Left ventricle myocardium inferior (tissue), 1 donor: ENCODE measurements at places on chromosomes 12 and 14.
A peak's percentile ranks its signal among the peaks of the same experiment; 100 is the strongest.

DNA sequence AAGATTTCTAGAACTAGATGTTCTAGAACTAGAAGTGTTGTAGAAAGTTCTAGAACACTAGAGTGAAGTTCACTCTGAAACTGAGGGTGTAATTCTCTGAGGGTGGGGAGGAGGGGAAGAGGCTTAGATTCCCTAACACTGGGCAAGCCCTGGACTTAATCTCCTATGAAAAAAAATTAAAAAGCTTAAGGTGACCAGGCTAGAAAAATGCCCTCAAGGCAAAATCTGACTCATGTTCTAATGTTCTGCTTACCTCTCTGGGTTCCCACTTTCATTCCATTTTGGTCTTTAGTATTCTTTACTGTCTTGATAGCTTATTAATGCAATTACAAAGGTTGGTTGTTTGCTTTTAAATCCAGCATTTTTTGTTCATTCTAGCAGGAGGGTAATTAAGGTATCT lies 101.5 kb downstream of the KICS2 start:
- DNase-seq = no peak

DNA sequence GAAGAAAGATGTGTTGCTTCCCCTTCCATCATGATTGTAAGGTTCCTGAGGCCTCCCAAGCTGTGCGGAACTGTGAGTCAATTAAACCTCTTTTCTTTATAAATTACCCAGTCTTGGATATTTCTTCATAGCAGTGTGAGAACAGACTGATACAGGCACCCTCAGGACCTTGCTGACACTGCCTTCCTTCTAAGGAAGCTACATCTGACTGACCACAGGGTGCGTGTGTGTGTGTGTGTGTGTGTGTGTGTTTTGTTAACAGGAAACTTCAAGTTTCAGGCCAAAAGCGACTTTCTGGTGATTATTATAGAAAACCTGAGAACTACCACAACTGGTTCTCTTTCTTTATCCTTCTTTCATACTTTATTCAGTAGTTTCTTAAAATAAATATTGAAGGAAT lies 149.0 kb downstream of the CAPZA3 start:
- no peak for DNase-seq

DNA sequence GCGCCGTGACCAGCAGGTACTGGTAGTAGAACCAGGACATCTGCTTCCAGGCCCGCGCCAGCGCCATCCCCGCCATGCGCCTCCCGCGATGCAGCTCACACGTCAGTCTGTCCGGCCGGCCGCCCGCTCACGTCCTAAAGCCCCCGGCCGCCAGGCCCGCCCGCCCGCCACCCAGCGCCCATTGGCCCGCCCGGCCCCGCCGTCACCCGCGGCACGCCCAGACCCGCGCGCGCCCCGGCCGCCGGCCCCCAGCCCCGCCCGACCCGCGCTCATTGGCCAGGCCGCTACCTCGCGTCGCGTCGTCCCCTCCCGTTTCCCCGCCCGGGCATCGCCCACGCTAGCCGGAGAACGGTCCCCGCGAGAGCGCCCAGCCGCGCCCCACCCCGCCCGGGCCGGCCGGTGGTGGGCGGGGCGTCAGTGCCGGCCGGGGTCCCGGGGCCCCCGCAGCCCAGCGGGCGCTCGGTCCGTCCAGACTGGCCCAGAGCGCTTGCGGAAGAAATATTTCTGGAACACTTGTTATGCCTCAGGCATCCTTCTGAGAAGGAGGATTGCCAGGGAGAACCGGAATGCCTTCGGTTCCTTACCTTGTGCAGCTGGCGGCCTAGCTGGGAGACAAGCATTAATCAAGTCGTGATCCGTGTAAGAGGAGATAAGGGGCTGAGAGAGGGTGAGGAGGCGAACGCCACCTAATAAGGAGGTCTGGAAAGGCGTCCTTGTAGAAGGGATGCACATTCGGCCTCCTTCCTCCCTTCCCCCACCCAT lies at the start of gene SPTSSA:
TSS of gene SPTSSA (minus strand) at position 109 of the 762 bp plus-strand sequence. CDS start at position 76, 33 bp downstream.
- DNase-seq = peak; percentile 94

- DNase-seq = no peak
These were observed 94.5 kb downstream of the TMEM132C start for GRCh38 chr12:128361400-128361995.

DNA sequence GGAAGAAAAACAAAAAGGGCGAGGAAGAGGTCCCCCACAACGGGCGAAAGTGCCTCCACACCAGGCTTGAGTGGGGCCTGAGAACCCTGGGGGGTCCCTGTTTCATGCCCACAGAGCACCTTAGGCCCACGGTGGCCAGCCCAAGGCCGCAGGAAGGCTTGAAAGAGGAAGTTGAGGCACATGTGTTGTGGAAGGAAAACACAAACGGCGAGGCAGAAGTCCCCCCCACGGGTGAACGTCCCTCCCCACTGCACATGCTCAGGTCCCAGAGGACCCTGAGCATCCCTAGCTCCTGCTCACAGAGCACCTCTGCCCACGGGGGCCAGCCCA lies 371.5 kb downstream of the ALG10 start:
- peak; percentile 5 for DNase-seq

DNA sequence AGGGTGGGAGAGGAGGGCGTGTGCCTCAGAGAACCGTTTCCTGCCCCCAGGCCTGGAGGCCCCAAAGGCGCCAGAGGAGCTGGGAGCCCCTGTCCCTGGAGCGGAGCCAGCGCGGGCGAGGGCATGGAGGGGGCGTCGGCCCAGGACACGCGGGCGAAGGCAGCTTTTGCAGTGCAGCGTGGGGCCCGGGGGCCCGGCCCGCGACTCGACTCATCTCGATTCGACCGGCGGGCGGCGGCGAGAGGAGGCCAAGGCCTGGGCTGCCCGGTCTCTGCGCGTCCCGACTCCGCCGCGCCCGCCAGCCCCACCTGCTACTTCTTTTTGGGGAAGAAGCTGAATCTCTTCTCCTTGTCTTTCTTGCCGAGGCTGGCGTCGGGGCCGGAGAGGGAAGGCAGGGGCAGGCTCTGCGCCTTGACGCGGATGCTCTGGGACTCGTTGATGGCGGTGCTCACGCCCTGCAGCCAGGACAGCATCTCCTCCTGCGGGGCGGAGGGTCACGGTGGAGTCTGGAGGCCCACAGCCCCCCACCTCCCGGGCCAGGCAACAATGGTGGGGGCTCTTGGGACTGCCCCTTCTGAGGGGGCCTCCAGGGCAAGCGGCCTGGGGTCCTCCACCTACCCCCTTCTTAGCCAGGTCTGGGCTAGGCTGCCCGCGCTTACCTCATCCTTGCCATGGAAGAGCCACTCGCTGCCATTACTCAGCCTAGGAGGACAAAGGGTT lies 44.9 kb downstream of the PLEKHG3 start:
- no peak for DNase-seq

- no peak for DNase-seq
These were observed 57.0 kb upstream of the FOXN3 start for GRCh38 chr14:89473989-89474388.

DNA sequence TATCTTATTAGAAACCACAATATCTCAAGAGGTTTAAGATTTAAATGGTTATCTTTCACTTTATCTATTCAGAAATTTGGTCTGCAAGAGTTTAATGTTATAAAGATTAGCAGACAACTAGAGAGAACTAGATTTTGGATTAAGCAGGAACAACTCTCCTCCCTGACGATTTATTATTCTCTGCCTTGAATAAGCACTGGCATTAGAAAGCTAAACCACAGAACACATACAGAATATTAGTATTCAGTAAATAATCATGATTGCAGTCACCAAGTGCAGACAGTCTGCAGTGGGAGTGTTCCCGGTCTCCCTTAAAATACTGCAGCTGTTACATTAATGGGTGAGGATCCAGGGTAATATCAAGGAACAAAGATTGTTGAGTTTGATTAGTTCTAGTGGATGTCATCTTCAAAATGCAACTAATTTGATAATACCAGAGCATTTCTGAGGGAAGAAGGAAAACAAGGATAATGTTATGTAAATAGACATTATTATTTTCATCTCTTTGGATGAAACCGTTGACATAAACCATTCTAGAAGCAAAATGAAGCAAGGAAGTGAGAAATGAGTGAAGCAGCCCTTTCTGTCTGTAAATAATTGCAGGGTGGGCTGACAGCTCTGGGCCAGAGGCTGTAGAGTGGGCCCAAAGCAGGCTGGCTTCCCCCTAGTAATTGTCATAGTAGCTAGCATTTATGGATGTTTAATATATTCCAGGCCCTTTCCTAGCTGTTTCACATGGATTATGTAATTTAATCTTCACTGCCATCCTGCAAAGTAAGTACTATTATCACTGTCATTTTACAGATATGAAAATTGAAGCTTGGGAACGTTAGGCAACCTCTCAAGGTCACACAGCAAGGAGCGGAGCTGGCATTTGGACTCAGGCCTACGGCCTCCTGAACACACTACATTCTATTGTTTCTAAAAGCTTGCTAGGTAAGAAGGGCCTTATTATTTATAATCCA lies 79.4 kb downstream of the DYRK2 start:
- no peak for DNase-seq

DNA sequence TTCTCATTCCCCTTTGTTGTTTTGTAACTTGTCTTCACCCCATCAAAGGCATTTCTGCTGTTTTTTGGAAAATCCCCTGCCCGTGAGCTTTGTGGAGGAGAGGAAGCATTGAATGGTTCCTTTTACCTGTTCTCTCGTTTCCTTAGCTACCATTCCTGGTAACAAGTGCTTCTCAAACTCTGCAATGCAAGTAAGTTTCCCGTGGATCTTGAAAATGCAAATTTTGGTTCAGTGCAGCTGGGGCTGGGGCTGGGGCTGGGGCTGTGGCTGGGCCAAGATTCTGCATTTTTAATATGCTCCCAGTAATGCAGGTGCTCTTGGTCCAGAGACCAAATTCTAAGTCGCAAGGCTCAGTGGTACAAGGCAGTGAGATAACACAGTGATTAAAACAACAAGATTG lies 151.6 kb downstream of the TTLL5 start:
- no peak for DNase-seq

- DNase-seq = no peak
These were observed 114.4 kb upstream of the OVCH1 start for GRCh38 chr12:29611906-29612305.

DNA sequence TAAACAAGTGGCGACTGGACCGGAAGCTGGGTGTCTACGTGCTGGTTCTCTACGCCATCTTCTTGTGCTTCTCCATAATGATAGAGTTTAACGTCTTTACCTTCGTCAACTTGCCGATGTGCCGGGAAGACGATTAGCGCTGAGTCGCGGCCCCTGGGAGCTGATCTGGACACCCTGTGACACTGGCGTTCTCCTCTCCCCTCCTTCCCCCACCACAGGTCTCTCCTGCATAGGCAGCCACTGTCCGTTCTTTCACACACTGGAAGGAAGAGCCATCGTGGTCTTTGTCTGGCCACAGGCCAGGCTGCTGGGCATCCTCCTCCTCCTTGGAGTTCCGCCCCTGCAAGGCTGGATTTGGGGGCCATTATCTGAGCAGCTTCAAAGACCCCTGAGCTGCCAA lies 20.1 kb upstream of the RIN3 start:
- DNase-seq = no peak

- DNase-seq = no peak
These were observed 34.4 kb downstream of the DDX51 start for GRCh38 chr12:132109741-132110140.

DNA sequence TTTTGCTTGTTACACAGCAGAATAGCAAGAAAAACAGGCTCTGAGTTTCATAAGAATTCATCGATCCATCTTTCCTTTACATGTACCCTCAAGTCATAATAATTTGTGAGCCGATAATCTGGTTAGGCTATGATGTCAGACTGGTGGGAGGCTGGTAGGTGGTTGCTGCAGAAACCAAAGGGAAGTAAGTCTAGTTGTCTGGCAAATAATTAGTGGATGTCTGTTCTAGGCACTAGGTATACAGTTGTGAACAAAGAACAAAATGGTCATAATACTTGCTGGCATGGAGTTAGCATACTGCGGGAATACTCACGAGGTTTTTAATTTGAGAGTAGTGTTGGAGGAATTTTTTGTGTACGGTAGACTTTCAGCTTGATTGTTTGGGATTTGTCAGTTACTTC lies 8.8 kb downstream of the SUSD6 start:
- no peak for DNase-seq

DNA sequence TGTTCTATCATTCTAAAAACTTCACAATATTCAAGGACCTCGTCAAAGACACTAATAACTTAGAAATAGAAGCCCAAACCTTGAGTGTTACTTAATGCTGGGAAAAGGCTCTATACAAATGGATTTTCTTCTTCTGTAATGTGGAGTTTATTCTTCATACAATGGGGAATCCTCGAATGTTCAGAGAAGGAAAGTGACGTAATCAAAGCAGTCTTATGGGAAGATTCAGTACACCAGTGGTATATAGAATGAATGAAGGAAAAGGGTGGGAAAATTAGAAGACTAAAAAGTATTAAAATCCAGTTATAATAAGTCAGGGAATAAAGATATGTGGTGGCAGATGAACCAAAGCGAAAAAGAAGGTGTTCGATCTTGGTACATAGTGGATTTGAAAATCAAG lies 106.5 kb downstream of the PLCZ1 start:
- no peak for DNase-seq

- no peak for DNase-seq
These were observed 223.3 kb downstream of the CHST11 start for GRCh38 chr12:104680070-104680469.

DNA sequence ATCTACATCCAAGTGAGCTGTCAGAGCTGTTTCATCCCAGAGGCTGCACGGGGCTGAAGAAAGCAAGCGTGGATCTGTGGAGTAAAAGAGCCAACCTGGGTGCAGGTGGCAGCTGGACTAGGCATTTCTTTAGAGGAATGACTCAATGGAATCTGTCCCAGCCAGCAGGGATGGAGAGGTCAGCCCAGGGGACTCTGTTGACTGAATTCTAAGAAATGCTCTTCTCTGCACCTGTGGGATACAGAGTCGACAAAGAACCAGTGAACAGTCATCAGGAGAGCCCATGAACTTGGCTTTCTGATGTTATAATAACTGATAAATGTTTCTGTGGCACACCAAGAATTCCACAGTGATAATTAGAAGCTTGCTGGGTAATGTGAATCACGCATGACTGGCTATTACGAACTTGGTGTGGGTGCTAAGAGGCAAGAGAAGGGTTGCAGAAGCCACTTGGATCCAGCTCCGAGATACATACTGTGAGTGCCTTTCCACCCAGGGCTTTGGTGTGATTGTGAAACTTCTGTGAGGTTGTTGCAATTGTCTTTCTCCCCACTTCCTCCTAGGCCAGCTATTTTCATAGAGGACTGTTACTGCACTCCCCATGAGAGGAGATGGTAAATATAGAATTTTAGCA lies 16.2 kb downstream of the PYGL start:
- no peak for DNase-seq

DNA sequence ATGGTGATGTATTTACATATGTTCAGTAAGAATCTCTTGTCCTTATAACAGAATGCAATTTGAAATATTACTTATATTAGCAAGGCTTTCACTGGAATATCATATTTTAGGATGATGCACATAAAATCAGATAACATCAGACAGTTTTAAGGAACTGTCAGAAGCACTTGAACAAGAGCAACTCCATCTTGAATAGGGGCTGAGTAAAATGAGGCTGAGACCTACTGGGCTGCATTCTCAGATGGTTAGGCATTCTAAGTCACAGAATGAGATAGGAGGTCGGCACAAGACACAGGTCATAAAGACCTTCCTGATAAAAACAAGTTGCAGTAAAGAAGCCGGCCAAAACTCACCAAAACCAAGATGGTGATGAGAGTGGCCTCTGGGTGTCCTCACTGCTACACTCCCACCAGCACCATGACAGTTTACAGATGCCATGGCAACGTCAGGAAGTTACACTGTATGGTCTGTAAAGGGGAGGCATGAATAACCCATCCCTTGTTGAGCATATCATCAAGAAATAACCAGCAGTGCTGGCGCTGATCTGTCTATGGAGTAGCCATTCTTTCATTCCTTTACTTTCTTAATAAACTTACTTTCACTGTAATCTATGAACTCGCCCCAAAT lies 27.6 kb upstream of the ETV6 start:
- no peak for DNase-seq

GRCh38 chr14:51455041-51455835 lies 196.5 kb upstream of the FRMD6 start:
- DNase-seq = no peak
